Fibroblast of skin of right quadriceps (primary cell): ENCODE measurements at places on chromosomes 3 and 15.

- DNase-seq: no peak
Measured at GRCh38 chr3:14890476-14890875, 56.9 kb upstream of the NR2C2 start.

DNA sequence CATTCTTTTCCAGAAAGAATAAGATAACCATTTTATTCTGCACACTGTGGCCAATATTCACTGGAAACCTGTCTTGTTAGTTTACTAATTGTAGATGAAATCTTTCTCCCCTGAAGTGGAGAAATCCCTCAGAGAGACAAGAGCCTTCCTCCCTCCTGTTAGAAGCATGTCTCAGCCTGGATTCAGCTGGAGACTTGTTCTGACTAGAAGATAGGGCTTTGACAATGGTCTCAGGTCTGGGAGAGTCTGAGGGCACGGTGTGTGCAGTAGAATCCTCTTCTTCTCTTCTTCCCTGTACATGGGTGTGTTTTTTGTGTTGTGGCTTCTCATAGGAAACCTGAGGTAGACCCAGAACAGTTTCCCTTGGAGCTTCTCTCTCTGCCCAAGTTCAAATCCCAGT is 19.9 kb downstream of the CCK start:
- DNase-seq: no peak

GRCh38 chr3:162192340-162193029 is 695.9 kb downstream of the OTOL1 start:
- DNase-seq: no peak

DNA sequence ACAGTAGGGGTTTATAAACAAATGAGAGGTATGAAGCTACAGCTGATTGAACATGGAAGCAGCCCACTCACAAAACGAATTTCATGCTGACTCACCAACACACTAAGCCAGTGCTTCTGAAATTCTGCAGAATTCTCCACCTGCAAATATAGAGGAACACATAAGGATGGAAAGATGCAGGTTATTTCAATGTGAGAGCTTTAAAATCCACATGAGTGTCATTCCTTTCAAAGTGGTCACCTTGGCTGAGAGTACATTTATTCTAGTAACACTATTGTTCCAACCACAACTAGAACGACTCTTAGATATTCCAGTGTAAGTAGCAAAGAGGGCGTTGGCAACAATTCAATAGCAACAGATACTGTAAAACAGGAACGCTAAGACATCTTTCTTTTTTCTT is 189.9 kb upstream of the TSC22D2 start:
- no peak for DNase-seq

- DNase-seq: no peak
Measured at GRCh38 chr15:64742385-64742784, 33.0 kb downstream of the RBPMS2 start.

DNA sequence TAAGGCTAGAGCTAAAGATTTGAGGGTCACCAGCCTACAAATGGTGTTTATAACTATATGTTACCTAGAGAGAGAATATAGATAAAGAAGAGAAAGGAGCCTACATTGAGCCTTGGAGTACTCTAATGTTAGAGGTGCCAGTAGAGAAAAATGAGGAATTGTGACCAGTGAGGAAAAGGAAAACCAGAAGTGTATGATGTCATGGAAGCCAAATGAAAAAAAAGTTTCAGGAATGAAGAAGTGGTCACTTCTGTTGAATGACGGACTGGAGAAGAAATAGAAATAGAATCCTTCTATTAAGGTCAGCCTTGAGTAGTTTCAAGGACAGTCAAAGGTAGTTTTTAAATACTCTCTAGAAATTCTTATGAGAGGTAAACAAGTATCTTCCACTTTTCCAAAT is 51.2 kb upstream of the MLF1 start:
- no peak for DNase-seq

DNA sequence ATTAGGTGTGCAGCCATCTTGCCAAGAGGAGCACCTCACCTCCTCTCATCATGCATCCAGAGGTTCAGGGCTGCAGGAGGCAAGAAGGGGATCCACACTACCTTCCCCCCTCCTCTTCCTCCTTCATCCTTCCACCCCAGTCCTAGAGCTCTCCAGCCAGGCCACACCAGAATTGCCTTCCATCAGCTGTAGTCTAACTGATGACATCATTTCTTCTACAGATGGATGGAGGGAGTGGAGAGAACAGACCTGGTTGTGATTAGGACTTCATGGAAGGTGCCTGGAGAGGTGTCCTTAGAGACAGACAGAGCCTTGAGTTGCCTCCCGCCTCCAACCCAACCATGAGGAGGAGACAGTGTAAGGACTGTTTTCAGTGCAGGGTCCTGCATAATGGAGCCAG is 14.9 kb downstream of the SEMA5B start:
- DNase-seq: no peak
